Stimulated activated CD4-positive, alpha-beta T cell treated with anti-CD3 and anti-CD28 coated beads, Interleukin-15, amount 100 ng/mL, for 24 hours (primary cell): ENCODE measurements at places on chromosomes 2 and 18.

DNA sequence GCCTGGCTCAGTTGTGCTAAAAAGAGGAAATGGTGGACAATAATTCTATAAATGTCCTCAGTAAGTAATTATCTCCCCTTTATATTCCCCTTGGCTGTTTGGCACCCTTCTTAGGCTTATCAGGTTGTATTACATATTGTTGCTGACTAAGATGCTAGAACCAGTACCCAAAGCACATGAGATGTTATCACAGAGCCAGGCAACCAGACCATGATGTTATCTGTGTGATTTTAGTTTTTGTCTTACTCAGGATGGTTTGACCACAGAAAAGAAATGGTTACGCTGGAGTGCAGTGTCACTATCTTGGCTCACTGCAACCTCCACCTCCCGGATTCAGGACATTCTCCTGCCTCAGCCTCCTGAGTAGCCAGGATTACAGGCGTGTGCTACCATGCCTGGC, 15.2 kb downstream of the R3HDM1 start:
- DNase-seq, result no peak

DNA sequence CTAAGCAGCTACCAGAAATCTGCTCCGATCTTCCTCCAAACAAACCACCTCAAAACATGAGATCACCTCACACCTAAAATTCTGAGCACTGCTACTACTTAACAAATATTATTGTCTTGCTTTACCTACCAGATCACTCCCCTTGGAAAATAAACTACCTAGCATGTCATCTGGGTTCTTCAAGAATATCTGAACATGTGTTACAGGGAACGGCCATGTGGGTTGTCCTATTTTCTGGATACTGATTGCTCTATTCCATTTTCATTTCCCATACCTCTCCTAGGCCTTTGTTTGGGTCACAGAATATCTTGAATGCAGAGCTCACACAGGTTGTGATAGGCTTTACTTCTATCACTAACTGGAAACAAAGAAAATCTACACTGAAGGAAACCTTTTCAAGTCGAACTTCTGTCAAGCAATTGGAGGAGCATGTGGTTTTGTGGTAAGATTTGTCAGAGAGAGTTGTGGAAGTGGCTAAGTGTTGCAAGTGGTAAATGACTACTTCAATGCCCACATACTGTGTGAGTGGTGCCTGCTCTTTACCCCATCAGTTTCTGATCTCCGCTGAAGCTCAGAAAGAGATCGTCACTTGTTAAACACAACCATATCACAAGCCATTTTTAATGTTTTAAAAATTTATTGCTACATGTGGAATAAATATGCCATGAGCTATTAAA, 739.1 kb upstream of the ZEB2 start:
- peak; percentile 2 for DNase-seq

DNA sequence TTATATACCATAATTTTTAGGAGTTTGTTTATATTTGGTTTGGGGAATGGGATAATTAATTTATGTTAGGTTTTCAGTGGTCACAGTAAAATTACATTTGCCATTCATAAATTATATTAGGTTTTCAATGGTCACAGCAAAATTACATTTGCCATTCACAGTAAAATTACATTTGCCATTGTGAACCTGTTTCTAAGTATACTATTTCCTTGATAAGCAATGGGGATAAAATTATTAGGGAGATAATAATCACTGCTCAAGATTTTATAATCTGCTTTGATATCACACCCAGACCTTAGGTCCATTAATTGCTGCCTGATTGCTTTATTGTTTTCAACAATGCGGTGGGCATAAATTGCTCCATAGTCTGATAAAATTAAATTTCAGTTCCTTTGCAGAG, 124.6 kb downstream of the ASXL3 start:
- DNase-seq, result no peak

DNA sequence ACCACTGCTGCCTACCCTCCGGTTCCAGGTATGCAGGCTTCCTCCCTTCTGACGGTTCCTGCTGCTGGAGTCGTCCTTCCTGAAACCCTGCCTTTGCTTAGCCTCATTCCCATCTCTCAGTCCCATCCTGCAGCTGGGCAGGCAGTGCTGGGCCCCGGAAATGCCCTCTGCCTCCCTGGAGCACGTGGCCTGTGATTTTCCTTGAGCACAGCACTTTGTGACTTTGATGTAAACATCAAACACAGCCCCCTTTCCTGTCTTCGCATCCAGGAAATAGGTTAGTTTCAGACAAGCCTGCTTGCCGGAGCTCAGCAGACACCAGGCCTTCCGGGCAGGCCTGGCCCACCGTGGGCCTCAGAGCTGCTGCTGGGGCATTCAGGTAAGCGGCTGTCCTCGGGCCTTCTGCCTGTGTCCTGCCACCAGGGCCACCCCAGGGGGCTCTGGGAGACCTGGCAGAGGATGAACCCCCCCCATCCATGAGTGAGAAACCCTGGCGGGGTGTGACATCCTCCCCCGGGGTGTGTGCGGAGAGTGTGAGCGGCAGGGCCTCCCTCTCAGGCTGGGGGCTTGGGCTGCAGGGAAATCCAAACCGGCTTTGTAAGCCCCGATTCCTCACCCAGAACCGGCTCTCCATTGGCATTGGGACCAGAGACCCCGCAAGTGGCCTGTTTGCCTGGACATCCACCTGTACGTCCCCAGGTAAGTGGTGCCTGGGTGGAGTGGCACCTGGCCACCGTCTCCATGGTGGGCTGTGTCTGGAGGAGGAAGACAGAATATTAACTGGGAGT, at the start of gene ZAP70:
ZAP70 (plus strand) TSS at position 281 of the 788 bp plus-strand sequence. CDS start 10,461 bp downstream, outside the sequence.
- peak; percentile 75 for DNase-seq

- no peak for DNase-seq
Observed at GRCh38 chr2:38836791-38837190, 38.9 kb downstream of the DHX57 start.

DNA sequence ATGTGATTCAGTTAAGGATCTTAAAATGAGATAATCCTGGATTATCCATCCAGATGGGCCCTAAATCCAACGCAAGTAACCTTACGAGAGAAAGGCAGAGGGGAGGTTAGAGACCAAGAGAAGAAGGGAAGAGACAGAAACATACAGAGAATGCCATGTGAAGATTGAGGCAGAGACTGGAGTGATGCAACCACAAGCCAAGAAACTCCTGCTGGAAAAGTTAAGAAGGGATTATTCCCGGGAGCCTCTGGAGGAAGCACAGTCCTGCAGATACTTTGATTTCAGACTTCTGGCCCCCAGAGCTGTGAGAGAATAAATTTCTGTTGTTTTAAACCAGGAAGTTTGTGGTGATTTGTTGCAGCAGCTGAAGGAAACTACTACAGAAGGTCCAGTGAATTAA, 992.7 kb downstream of the BCL11A start:
- no peak for DNase-seq

DNA sequence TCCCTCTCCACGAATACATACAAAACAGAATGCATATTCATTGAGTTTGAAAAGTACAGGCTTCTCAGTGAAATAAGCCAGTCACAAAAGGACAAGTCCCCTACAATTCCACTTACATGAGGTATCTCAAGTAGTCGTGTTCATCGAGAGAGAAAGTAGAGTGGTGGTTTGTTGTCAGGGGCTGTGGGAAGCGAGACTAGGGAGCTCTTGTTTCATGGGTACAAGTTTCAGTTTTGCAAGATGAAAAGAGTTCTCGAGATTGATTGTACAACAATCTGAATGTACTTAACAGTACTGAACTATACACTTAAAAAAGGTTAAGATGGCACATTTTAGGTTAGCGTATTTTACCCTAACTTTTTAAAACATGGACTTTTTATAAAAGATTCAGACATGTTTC, 71.5 kb upstream of the TTC39C start:
- DNase-seq, result peak; percentile 57

DNA sequence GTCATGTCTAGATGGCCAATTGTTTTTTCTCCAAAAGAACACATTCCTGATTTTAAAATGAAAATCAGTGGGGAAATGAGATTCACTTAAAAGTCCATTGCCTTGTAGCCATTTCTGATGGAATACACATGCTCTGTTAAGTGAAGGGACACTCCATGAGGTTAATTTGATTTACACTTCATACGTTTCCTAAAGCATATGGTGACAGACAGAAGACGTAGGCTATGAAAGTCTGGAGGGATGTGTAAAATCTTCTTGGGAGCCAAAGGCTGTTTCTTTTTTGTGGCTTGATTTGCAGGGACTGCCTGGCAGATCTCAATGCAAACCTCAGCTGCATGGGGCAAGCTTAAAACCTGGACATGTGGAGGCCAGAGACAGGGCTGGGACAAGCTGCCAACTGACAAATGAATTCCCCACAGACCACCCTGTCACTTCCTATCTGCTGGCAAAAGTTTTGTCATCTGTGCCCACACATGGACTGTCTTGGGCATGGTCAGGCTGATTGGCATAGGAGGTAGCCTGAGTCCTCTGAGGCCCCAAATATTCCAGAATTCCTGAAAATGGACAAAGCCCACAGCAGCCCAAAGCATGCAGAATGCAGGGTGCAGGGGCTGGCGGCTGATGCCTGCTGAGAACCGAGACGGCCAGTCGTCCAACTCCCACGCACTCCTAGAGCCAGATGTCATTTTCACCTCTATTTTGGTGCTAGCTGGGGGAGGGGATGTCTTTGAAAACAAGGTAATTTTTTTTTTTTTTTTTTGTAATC, 73.9 kb downstream of the SDC1 start:
- no peak for DNase-seq

GRCh38 chr18:46754188-46754587, 2.7 kb downstream of the ST8SIA5 start:
- no peak for DNase-seq

- DNase-seq, result no peak
Observed at GRCh38 chr2:120625865-120626560, 109.7 kb upstream of the GLI2 start.

DNA sequence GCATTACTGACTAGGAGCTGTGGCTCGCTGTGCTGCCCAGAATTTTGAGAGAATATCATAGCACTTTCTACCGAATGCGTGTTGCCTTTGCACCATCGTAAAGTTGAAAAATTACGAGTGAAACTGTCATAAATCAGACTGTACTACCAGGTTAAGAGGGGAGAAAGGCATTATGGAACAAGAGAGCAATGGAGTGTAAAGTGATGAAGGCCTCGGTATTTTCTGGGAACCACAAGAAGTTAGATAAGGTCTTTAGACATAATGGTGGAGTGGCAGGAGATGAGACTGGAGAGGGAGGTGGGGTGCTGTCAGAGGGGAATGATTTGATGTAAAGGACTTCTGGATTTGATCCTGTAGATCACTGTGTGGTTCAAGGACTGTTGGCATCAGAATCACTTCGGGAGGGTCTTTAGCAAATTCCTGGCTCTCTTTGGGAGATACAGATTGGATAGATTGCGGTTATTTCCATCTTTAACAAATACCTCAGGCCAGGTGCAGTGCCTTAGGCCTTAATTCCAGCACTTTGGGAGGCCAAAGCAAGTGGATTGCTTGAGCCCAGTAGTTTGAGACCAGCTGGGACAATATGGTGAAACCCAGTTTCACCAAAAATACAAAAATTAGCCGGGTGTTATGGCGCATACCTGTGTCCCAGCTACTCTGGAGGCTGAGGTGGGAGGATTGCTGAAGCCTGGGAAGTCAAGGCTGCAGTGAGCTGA, 4.9 kb upstream of the ADGRF3 start:
- DNase-seq, result no peak

DNA sequence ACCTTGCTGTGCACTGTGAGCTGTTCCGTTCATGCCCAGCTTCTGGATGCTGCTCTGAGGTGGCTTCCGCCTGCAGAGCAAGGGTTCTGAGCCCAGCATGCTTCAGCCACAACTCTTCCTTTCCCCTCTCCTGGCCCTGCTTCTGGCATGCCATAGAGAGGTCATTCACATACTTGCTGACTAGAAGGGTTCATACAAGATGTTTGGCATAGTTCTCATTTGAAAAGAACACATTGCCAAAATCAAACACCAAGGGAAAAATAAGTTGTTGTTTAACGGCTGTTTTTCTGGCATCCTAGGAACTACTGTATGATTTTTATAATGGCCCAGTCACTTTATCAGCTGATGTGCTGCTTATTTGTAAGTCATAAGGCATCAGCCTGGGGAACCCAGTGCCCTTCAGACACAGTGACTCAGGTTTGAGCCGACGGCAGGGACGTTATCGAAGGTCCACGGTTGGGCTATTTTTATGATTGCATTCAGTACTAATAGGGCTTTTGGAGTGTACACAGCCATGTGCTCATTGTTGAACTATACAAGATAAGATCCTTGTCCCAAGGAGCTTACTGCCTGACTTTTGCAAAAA, 53.9 kb upstream of the CTAGE1 start:
- DNase-seq, result no peak

DNA sequence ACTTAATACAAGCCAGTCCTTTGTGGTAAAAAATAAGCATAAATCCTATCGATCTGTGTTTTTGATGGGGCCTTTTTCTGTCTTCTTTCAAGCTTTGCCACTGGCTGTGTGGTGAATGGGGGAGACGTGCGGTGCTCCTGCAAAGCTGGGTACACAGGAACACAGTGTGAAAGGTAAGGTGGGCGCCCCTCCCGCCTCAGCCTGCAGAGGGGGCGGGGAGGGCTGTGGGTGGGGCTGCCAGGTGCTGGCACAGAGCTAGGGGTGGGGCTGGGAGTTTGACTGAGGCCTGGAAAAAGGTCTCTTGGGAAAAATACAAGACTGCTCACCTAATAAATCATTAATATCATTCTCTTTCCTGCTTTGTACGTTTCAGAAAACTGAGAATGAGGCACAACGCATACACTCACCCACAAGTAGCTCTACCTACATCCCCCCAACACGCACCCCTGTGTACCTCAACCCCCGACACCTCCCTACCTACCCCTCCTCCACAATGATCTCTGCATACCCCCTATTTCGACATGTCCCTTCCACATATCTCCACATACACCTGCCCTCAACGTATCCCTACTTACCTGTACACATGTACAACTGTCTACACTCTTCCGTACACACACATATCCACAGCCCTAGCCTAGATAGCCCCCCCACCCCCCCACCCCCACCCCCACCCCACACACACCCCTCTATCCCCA, 129.7 kb upstream of the TTC39C start:
- DNase-seq, result no peak

- DNase-seq, result peak; percentile 58
Observed at GRCh38 chr2:168432565-168433186, 23.4 kb upstream of the CERS6 start.

GRCh38 chr2:206158563-206159345, 490 bp downstream of the NDUFS1 start:
- no peak for DNase-seq

- DNase-seq, result no peak
Observed at GRCh38 chr2:97095661-97096060, 979 bp upstream of the FAHD2B start.

GRCh38 chr2:95050385-95051300, 25.1 kb downstream of the MAL start:
- DNase-seq, result peak; percentile 22

- DNase-seq, result peak; percentile 58
Observed at GRCh38 chr2:174326161-174327020, 8.4 kb upstream of the SP9 start.

DNA sequence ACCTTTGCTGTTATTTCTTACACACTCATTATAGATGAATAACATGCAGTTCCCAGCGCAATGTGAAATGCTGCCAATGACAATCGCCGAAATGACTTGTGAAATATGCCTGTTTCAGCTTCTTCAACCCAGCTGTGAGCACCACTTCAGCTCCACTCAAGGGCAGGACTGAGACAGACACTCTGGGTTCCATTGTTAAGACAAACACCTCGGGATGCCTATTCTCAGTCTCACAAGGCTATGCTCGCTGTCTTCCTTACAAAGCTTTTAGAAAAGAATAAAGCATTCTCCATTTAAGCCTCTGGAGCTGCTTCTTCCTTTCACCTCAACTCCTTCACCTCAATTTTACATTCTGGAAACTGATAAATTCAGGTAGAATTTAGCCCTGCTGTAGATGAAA, 4.2 kb downstream of the CBLN2 start:
- DNase-seq, result no peak

- DNase-seq, result no peak
Observed at GRCh38 chr18:36493349-36494159, 196.0 kb downstream of the FHOD3 start.
